Activated T-cell treated with anti-CD3 and anti-CD28 coated beads, Interleukin-2, amount 50 U/mL, for 24 hours (primary cell): ENCODE measurements at places on chromosomes 5 and 9.

DNA sequence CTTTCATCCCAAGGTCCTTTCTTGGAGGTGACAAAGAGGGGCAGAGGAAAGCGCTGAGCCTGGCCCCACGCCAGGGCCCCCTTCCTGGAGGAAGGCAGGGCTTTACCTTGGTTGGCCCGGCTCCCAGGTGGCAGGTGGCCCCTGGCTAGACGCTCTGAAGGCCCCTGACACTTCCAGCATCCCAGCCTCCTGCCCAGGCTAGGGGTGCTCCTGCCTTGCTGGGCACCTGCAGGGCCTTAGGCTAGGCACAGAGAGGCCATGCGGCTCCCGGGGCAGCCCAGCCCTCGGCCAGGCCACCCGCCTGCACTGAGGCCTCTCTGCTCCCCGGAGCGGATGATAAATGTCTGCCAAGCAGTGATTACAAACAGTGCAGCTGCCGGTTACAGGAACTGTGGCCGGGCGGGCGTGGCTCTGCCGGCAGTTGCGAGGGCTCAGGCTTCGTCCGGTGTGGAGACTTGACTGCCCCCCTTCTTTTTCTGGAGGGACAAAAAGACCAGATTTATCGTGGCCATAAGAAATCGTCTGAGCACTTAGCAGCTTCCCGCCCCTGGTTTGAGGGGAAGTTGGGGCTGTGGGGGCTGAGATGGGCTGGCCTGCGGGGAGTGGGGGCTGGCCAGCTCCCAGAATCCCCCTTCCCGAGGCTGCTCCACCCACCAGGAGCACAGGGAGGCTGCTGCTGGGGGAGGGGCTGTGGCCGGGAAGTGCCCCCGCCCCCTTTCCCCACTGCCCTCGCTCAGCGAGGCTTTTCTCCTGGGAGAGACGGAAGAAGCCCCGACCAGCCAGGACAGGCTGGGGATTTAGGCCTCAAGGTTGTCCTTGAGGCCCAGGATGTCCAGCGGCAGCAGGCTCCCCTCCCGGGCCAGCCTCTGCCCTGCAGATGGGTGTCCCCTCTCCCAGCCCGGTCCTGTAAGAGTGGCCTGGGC, 31.6 kb upstream of the UBAC1 start:
- peak; percentile 65 for DNase-seq

DNA sequence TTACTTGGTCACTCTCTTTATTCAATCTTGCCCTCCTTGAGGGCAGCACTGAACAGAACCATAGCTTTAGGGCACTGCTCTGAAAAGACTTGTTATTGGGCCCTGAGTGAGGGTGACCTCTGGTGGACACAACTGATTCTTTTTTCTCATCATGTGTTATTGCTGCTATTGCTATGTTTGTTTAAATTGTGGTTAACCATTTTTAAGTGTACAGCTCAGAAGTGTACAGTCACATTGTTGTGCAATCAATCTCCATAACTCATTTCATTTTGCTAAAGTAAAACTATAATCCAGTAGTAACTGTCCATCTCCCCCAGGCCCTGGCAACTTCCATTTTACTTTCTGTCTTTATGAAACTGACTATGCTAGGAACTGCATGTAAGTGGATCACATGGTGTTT, 351.1 kb upstream of the RIOK2 start:
- no peak for DNase-seq

GRCh38 chr5:180593446-180594206, 2.3 kb upstream of the SCGB3A1 start:
- DNase-seq, result no peak

DNA sequence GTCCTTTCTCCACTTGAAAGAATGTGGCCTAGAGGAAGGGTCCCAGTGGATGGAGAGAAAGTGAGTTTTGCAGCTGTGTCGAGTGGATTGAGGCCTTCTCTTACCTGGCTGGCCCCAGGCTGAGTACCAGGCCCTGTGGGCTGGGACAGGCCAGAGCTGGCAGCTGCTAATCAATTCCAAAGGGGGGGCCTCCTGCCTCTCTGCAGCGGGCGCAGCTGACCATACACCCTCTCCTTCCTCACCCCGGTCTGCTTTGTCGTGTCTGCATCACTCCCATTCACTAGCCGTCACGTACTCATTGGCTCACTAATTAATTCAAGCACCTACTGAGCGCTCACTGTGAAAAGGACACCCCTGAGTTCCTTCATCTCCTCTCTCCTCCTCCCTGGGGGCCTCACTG, 58.4 kb upstream of the PITX1 start:
- DNase-seq, result no peak

DNA sequence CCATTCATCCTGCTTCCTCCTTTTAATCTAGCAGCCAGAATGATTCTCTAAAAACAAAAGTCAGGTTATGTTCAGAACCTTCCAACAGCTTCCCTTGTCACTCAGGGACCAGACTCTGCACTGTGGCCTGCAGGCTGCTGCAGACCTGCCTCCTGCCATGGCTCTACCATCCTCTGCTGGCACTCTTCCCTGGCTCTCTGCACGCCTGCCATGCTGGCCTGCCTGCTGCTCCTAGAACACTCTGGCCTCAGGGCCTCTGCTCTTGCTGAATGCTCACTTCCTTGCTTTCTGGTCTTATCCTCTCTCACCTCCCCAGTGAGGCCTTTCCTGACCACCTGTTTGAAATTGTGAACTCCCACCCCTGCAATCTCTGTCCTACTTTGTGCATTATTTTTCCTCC, 149.4 kb downstream of the CD180 start:
- no peak for DNase-seq

DNA sequence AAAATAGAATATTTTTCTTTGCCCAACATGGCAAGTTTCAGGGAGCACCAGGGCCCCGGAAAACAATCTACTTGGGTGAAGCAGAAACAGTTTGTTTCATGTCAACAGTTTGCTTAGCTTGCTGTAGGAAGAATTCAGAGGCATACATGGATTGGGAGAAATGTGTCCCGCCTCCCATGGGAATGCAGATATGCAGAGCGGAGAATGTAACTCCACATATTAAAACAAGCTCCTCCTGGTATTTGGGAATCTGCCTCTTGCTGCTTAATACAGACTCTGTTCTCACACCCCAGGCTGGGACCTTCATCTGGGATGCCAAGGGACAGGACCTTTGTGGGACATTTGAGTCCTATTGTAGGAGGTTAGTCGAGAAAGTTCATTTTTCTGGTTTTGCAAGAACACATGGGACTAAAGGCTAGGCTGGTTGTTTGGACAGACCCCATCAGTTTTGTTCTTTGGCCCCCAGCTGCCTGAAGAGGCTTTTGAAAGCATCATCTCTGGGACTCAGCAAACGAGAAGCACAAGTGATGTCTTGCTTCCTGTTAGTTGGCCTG, 220.5 kb upstream of the ADRA1B start:
- no peak for DNase-seq

DNA sequence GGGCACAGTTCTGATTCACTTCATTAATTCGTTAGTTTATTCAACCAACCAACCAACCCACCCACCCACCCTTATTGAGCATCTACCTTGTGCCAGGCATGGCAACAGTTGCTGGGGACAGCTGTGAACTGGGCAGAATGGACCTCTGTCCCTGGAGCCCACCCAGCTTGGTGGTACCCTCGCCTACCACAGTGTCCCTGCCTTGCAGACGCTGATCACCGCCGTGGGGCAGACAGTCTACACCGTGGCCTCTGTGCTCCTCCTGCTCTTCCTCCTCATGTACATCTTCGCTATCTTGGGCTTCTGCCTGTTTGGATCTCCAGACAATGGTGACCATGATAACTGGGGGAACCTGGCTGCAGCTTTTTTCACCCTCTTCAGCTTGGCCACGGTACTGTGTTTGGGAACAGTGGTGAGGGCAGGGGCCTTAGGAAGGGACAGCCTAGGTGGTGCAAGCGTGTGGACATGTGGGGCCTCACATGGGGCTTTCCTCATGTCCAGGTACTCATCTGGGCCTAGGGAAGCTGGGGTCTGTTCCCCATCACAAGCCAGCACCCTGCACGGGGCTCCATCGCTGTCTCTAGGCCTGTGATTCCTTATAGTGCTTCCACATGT, 26.2 kb downstream of the PITX1 start:
- DNase-seq, result no peak

GRCh38 chr9:112421771-112422222, 41.9 kb downstream of the HSDL2 start:
- DNase-seq, result no peak

GRCh38 chr5:150538007-150538917, 30.3 kb downstream of the NDST1 start:
- no peak for DNase-seq

DNA sequence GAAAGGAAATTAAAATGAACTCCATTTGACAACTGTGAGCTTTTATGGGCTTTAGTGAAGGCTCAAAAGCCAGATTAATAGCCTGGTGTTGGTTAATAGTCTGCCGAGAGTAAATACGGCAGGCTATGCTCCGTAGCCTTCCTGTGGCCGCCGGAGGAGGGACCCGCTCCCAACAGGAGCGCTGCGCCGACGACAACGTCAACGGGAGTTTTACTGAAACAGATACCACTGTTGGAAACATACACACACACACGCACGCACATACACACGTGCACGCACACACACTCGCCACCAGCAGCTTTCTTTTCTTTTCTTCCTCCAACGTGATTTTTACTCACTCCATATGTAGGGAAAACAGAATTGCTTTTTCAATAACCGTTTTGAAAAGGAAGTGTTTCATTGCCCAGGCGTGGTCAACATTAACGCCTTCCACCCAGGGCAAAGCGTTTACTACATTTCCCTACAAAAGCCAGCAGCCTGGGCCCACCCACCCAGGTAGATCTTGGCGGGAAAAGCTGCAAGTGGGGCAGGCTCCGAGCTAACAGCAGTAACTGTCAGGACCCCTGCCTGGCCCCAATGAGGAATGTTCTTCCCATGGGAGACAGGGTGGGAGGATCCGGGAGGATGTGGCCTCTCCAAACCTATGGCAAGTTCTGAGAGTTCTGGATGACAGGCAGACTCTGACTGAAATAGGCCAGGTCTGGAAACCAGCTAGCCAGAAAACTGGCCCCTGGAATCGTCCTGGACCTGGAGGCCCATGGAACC, 72.3 kb downstream of the PAX5 start:
- DNase-seq, result no peak

DNA sequence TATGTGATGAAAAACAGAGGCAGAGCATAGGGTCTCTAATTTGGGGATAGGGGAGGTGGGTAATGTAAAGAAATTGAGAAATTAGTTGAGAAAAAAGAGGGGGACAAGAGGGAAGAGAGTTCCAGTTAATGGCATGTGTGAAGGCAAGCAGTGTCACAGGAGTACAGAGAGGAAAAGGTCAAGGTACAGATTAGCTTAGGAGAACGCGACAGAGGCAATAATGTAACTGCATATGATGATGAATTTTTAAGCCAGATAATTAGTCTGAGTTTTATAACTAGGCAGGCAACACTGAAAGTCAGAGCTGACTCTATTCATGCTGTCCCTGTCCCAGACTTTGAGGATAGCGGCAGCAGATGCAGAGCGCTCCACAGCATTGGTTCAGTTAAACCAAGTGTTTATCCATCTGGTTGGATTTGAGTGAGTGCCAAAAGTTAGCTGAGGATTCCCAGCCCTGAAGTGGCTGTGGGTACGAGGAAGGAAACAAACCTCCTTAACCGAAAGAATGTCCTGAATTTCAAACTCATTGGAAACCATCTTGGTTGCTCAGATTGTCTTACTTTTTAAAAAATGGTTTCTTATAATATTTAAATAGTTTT, 315.2 kb downstream of the ARHGAP26 start:
- no peak for DNase-seq

DNA sequence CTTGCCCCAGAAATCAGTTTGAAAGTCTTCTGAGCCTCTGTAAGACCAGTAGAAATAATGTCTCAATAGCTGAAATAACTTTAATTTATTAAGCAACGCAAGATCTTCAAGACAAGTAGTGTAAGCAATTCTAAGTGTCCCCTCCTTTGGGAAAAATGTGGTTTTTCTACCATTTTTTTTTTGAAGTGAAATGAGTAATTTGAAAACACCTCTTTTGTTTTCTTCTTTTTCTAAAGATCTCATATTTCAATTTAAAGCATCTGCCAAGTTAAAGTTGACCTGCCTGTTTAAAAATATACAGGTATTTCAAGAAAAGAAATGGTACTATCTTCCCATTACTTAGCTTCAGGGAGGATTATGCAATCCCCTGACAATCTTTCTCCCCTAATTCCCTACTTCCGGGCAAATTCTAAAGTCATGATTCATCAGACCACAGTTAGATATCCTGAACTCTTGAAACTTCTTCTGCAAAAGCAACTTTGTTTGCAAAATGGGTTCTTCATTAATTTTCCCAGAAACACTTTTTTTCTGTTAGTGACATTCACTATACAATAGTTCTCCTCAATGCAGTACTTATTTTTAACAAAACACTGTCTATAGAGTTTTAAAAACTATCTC, 7.8 kb upstream of the ANXA1 start:
- DNase-seq, result no peak

GRCh38 chr5:170357955-170358444, 31.2 kb downstream of the KCNMB1 start:
- no peak for DNase-seq

DNA sequence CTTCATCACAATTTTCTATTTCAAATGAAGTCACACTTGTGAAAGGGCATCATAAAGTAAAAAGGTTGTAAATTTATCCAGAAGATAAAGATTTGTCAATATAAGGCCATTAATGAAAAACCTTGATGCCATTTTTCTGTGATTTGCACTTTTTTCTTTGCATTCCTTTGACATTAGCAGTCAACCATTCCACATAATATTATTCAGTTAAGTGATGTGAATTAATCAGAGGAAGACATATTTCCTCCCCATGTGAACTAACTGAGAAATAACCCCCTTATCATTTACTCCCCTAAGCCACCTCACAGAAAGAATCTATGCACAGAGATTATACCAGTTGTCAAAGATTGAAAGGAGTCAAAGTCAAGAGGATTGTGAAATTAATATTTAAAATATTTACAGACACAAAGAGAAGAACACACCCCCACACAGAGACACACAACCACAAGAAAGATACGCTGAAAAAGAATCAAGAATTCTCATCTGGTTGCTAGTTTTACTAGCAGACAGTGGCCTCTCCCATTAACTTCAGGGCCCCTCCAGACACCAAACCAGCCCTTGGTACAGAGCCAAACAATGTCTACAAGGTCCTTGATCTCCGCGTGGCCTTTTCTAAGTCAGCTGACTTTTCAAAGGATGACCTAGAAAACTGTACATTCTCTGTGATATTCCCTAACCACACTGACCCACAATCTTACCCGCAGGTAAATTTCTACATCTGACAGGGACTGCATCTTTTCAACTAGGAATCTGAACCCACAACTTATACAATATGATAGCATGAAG, 29.5 kb downstream of the GNAQ start:
- no peak for DNase-seq

DNA sequence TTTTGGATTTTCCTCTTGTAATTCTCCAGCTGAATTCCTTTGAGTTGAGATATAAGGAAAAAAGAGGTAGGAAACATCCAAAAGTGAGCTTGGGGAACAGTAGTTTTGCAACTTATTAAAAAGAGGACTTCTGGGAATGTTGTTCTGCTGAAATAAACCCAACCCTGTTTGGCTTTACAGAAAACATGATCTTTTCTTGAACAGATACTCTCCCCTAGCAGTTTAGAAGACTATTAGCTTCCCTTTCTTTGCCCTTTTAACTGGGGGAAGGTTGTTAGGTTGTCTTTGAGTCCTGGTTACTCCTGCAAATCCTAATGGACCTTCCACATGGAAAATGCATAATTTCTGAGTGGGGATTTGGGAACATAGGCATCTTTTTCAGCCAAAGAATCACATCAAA, 168.7 kb upstream of the RPS23 start:
- no peak for DNase-seq
